ENCODE measurements at places on chromosomes 11 and 22.

GRCh38 chr22:32781695-32782094 is 19.8 kb upstream of the TIMP3 start:
- DNase-seq: no peak

DNA sequence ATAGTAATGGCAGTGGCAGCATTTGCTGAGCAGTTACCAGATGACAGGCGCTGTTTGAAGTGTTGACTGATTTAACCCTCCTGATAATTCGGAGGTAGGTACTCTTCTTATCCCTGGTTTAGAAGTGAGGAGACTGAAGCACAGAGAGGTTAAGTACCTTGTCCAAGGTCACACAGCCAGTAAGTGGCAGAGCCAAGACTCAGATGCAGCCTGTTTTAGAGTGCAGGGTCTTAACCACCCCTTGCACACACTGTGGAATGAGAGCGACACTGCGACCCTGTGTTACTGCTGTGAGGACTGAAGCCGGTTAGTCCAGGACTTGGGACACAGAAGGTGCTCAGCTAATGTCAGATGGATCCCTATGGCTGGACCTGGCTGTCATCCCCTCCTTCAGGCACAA is 34.7 kb downstream of the DAGLA start:
- no peak for DNase-seq

DNA sequence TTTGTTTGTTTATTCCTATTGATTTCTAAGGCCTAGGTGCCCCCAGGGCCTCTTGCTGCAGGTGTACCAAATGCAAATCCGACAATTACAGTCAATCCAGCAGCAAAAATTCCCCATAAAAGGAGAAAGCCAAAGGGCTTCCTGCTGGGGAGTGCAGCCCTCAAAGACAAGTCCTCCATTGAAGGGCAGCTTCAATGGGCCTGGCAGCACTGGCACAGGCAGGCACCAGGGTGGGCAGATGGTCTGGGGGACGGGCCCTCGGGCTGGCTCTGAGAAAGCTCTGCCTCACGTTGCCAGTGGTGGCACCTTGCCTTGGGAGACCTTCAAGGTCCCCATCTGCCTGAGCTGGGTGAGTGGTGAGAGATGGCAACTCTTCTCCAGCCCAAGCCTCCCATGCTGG is 128.0 kb downstream of the DSCAML1 start:
- DNase-seq: no peak

GRCh38 chr11:118265954-118266353 is 1.9 kb upstream of the MPZL2 start:
- DNase-seq: no peak

DNA sequence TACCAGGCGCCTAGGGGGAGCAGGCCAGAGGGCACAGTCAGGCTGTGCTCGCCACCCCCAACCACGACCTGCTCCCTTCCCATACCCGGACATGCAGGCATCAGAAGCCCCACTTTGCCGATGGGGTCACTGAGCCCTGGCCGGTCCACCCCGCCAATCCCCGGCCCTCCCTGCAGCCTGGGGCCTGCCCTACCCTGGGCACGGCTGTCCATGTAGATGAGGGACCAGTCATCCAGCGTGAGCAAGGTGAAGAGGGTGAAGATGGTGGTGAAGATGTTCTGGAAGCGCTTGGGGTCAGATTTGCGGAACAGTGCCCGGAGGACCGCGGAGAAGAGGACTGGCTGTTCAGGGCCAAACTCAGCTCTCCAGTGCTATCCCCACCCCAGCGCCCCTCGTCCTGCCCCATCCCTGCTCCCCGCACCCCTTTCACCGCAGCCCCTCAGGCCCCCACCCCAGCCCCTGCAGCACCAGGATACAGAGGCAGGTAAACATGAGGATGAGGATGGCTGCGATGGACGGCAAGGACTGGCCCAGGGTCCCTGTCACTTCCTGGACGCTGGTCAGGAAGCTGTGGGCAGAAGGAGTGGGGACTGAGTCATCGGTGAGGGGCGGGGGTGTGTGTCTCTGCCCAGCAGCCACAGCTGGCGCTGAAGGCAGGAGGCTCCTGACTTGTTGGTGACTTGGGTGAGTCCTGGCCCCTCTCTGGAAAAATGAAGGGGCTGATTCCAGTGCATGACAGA is 5.5 kb downstream of the CATSPER1 start:
- DNase-seq: no peak

- DNase-seq: peak; percentile 52
Observed at GRCh38 chr22:19429950-19430889, 1.3 kb downstream of the HIRA start.

- no peak for DNase-seq
Observed at GRCh38 chr11:44940404-44940803, 10.3 kb downstream of the TP53I11 start.

DNA sequence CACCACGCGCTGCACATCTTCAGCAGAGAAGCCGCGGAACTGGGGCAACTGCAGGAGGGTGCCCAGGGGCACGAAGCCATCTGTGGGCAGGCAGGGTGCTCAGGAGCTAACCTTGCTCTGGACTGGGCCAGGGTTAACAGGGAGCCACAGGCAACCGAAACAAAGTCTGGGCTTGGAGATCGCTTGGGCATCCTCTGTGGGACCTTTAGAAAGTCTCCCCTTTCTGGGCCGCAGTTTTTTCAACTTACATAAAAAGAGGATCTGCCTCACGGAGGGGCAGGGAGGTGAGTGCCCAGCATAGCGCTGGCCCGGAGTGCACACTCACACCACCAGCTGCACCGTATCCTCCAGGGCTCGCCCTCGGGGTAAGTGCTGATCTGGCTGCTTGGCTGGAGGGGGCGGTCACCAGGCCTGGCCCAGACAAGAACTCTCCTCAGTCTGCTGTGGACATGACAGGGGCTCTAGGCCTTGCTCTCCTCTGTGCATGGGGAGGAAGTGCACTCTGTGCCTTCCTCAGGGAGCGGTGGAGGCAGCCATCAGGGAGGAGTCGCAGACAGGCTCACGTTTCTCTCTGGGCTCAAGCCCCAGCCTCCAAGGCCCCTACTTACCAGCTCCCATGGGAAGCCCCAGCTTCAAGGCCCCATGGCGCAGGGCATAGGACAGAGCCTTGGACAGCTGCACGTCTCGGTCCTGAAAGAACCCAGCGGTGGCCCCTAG is 937 bp downstream of the TRPT1 start:
- DNase-seq: no peak

DNA sequence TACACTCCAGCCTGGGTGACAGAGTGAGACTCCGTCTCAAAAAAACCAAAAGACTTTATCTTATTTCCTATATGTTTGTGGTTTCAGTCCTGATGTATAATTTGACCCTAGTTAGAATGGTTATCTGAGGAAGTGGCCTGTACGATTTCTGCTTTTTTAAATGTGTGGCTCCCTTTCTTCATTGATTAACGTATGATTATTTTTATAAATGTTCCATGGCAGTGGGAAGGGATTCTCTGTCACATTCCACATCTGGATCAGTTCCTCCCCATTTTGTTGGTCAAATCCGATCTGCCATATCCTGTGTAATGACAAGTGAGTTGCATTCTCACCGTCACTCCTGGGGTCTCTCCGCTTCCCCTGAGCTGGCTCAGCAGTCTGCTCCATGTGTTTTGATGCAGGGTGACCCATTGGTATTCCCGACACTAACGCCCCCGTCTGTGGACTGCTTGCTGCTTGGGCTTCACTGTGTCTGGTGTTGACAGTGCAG is 20.3 kb downstream of the NEAT1 start:
- DNase-seq: no peak

GRCh38 chr22:42177891-42178336 is 47.3 kb upstream of the CYP2D6 start:
- DNase-seq: no peak

- peak; percentile 17 for DNase-seq
Observed at GRCh38 chr22:39292561-39293074, 26.8 kb downstream of the RPL3 start.

Measured in stimulated activated CD4-positive, alpha-beta T cell treated with anti-CD3 and anti-CD28 coated beads, Interleukin-2, amount 100 ng/mL, for 24 hours (primary cell).